ENCODE measurements at places on chromosomes 3 and 15.

DNA sequence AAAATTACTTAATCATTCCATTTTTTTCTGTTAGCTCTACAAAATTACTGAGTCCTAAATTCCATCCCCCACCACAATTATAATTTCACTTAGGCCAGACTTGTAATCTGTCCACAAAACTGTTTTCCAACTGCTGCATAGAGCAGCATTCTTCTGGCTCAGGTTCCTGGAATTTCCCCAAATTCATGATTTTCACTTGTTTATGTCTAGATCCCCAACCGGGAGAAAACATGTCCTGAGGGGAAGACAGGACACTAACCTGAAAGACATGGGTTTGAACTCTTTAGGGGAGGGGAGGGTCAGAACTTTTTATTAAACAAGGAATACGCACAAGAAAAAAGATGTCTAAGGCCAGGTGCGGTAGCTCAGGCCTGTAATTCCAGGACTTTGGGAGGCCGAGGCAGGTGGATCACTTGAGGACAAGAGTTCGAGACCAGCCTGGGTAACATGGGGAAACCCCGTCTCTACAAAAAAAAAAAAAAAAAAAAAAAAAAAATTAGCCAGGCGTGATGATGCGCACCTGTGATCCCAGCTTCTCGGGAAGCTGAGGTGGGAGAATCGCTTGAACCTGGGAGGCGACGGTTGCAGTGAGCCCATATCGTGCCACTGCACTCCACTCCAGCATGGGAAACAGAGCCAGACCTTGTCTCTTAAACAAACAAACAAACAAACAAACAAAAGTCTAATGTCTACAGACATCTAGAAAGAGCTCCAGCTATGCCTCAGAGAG is 1.5 kb downstream of the ETFA start:
- DNase-seq: no peak

DNA sequence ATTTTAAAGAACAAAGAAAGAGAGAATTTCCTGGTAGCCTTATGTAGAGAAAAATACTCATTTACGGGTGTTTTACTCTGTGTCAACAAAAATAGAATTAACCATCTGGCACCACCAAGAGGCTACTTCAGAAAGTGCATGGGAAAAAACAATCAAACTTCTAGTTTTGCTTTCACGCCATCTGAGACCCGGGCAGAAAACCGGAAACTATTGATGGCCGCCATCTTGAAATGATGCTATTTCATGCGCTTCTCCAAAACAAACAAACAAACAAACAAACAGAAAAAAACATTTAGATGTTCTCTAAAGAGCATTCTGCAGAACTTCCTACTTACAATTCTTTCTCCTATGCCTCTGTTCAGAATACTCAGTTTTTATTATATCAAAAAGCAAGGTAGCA is 49.4 kb upstream of the SYNPR start:
- DNase-seq: no peak

GRCh38 chr3:10373686-10374261 is 52.9 kb upstream of the SEC13 start:
- DNase-seq: no peak

GRCh38 chr3:61545716-61546115 is 15.7 kb upstream of the PTPRG start:
- DNase-seq: no peak

- no peak for DNase-seq
These were observed 353.6 kb upstream of the ZNF717 start for GRCh38 chr3:76138921-76139320.

DNA sequence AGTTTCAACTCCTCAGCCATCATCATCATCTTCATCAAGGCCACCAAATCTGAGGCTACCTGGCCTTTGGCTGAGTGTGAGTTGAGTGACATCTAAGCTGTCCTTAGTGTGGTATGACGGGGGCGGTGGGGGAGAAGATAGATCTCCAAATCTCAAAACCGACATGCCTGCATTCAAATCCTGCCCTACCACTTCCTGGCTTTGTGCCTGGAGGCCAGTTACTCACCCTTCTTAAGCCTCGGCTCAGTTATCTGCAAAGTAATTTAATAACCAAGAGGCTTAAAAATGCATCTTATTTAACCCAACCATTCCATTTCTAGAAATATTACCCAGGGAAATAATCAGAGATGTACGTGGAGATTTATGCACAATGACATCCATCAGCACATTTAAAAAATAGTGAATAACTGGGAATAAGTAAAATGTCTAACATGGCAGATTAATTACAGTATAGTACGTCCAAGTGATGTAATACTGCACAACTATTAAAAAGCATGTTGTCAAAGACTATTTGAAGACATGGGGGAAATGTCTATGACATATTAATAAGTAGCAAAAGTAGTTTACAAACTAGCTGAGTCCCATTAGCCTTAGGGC is 167.4 kb downstream of the NTRK3 start:
- DNase-seq: no peak

DNA sequence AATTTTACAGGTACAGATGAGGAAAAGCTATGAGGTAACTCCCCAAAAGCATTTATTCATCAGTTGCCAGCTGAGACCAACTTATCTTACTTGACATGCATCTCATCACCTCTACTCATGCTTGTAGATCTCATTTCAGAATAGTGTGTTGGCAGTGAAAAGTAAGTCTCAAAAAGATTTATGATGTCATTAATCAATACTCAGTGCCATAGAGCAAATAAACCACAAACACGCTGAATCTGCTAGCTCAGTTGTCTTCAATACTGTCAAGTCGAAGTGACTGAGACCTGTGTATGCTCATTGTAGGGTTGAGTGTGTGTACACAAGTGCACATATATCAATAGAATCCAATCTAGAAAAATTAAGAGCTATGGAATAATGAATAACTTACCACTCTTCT is 413.5 kb downstream of the CNTN3 start:
- no peak for DNase-seq

GRCh38 chr3:153572654-153573053 is 410.6 kb downstream of the RAP2B start:
- DNase-seq: no peak

GRCh38 chr3:81689617-81690016 is 71.8 kb downstream of the GBE1 start:
- DNase-seq: no peak

GRCh38 chr3:139120086-139121056 is 75.7 kb upstream of the PRR23C start:
- no peak for DNase-seq

GRCh38 chr15:62849316-62850106 is 193.0 kb upstream of the TPM1 start:
- no peak for DNase-seq

- no peak for DNase-seq
These were observed 100.1 kb upstream of the PROK2 start for GRCh38 chr3:71885006-71885405.

DNA sequence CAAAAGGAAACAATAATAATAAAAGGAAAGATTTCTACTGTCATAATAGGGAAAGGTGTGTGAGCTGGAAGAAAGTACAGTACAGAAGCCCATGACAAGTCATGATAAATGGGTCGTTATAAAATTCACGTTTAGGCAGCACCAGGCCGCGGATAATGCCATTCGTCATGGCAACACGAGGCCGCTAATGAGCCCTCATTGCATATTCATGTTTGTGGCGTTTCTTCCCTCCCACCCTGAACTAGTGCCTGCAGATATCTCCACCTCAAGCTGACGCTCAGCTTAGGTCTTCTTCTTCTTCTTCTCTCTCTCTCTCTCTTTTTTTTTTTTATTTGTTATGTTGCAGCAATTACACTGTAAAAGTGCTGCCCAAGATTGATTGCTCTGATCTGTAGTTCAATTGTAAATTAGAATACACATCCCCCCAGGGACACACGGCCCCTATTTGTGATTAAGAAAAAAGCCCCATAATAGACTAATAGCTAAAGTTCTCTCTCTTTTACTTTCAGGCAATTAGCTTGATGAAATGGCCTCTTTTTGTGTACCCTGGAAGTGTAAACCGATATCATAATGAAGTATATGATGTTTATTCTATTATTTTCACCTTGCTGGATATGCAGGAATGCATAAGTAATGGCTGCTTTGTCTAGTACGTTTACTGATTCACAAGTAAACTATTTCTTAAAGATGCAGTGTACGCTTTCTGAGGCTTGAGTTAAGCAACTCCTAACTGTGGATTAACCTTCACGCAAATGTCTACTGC is 61.9 kb upstream of the NR2F2 start:
- DNase-seq: no peak

DNA sequence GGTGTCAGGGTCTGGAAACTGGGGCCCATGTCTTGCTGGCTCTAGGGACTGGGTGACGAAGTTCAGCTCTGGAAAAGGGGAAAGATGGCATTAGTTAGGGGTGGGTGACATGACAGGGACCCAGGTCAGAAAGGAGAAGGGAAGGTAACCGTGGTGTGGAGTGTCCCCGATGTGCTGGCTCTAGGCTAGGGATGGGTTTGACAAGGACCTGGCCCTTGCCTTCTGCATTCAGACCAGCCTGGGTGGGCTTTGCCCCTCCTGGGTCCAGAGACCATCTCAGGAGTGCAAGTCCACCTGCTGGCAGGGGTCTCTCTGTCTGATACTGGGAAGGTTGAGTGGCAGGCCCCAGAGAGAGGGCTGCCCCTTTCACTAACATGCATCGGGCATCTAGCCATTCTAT is 28.7 kb upstream of the ATP2B2 start:
- DNase-seq: peak; percentile 5

- no peak for DNase-seq
These were observed 11.1 kb downstream of the TNK2 start for GRCh38 chr3:195897081-195897852.

GRCh38 chr3:159380891-159381290 is 579.0 kb downstream of the MFSD1 start:
- no peak for DNase-seq

DNA sequence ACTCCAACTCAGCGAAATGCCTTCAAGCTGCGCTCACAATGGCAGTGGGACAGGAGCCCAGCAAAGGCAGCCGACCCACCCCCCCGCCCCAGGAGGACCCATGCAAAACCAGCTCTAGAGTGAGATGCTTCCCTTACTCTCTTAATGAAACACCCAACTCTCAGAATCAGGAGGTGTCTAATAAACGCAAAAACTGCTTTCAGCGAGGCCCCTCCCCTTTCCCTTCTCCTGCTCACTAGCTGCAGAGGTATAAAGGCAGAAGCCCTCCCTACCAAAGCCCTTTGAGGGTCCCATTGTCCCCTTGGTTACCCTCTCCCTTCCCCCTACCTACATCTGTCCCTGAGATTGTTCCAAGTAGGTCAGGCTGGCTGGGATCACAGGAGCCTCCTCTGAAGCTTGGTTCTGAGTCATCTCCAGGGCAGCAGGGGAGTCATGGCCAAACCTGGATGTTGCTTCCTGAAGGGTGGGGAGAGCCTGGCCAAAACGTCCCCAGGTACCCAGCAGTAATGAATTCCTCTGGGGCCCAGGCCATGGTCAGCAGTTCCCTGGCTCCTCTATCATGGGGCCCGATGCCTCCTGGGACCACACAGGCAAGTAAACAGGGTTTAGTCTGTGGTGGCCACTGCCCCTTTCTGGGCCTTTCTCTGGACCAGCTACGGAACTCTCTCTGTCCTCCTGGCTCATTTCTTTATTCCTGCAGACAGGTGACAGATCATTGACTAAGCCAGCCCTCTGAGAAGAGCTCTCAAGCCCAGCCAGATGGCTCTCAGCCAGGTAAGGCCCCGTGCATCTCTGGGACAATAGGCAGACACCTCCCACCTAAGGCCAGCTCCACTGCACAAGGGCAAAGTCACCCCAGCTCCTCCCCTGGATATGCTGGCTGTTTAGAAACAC is 8.6 kb downstream of the KLHL25 start:
- peak; percentile 36 for DNase-seq

DNA sequence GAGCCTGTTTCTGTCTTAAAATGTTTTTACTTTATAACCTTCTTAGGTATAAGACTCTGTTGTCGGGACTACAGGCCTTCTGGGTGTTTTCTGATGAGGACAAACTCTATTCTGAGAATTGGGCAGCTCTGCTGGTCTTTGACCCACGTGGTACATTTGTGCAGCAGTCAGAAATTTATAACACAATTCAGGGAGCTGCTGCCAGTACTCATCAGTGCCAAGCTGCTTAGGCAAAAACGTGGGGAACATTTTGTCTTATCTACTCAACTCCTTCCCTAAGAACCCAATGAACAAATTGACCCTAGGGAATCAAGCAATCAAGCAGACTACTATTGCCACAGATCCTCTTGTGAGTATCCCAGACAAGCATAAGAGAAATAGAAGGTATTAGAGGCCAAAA is 180.7 kb upstream of the PDZRN3 start:
- no peak for DNase-seq

GRCh38 chr3:45497963-45498362 is 96.6 kb upstream of the LIMD1 start:
- DNase-seq: no peak

- DNase-seq: no peak
These were observed 29.1 kb upstream of the GOLIM4 start for GRCh38 chr3:168124791-168125190.

DNA sequence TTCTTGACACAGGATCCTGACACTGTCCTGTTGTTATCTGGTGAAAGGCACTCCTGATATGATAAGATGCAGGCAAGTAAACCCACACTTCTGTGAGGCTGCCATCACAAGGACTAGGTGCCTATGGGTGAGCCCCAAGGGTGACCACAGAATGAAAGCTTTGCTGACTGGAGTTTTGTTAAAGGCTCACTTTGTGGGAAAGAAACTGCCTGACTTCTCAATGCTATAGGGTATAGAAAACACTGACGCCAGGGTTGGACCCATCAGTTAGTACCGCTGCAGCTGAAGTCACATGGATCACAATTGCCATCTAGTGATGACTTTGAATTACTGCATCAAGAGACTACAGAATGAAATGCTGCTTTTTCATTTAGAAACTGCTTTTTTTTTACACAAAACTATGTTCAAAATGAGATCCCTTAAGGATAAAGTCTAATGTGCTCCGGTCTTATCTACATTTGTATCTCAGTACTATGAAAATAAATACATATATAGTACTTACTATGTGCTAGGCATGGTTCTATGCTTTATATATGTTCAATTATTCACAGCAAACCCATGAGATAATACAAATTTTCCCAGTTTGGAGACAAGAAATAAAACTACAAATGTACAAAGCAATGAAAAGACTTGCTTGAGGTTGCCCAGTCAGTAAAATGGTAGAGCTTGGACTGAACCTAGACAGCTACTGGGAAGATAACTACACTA is 64.2 kb upstream of the CMSS1 start:
- peak; percentile 19 for DNase-seq

DNA sequence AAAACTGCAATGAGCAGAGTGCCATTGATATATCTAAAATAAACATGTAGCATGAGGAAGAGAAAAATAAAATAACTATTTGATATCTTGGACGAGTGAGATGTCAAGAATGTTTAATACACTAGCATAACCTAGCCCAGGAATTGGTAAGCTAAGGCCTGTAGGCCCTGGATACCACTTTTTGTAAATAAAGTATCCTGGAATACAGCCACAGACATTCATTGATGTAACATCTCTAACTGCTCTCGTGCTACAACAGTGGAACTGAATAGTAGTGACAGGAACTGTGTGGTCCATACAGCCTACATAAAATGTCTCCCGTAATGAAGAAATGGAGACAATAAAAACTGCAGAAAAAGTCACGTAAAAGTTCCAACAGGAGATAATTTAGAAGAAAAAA is 869.0 kb downstream of the AGBL1 start:
- no peak for DNase-seq

- DNase-seq: no peak
These were observed 49.1 kb upstream of the IQSEC1 start for GRCh38 chr3:13122081-13123012.

GRCh38 chr15:75832114-75832513 is 11.1 kb upstream of the UBE2Q2 start:
- DNase-seq: no peak
